ENCODE measurements at places on chromosomes 16 and 17.

DNA sequence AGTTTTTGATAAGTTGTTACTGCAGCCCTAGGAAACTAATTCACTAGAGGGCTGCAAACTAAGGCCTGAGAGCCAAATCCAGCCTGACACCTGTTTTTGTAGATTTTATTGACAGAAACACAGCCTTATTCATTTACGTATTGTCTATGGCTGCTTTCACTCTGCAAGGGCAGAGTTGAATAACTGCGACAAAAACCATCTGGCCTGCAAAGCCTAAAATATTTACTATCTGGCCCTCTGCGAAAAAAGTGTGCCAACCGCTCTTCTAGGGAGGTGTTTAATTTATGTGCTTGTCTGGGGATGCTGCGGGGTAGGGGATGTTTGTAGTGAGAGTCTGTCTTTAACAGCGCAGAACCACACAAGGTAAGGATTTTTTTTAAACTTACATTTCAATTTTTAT is 165.0 kb upstream of the RBFOX1 start:
- DNase-seq, result no peak

- DNase-seq, result no peak
These were observed 25.1 kb upstream of the EIF1 start for GRCh38 chr17:41663451-41664171.

DNA sequence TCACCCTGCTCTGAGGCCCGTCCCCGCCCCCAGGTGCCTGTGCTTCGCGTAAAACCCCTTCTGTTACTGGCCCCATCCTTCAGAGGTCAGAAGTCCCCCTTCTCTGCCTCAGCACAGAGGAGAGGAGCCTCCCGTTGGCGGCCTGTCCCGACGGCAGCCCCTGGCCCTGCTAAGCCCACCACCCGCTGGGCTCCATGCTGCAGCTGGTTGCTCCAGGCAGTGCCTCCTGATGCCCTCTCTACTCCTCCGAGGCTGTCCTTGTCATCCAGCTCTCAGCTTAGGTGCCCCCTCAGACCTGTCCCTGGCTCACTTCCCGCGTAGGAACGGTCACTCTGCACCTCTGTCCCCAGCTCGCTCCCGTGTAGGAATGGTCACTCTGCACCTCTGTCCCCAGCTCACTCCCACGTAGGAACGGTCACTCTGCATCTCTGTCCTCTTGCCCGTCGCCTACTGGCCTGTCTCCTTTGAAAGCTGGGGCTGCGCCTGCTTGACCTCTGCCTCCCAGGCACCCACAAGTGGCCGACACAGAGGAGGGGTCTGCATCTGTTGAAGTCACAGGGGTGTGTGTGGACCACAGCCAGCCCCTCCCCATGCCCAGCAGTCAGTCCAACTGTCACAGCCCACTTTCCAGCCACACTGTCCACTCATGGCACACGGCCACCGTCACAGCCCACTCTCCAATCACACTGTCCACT is 31.7 kb upstream of the ZC3H18 start:
- no peak for DNase-seq

- no peak for DNase-seq
These were observed 6.9 kb downstream of the ACAP1 start for GRCh38 chr17:7343250-7343649.

DNA sequence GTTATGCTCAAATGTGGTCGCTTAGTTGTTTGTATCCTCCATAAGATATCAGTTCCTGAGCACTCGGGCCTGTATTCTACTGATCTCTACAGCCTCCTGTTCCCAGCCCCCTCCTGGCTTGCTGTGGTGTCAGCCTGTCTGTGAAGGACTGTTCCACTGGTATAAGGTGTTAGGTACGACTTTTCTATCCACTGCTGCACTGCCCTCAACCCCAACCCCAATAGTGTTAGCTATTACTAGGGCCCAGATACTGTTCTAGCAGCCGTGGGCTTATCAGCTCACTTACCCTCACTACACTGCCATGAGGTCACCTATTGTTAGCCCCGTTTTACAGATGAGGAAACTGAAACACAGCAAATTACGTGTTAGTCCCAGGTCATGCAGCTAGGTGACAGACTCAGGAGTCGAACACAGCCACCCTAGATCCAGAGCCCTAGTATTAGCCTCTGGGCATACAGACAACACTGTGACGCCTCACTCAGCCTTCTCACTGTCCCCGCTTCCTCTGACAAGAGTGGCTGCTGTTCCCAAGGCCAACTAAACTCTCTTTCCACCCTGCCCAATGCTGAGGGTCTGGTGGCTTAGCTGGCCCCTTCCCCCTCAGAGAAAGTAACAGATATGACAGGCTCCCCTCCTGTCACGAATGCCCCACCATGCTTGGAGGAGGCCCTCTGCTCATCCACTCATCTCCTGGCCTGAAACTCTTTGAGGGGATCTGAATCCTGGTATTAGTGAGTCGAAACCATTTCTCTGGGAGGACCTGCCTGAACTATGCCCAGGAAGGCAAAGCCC is 25.6 kb upstream of the ZNF652 start:
- no peak for DNase-seq

Measured in cortex of kidney (tissue), 1 donor.